ENCODE measurements at places on chromosomes 13 and 19.
A peak's percentile ranks its signal among the peaks of the same experiment; 100 is the strongest.

- H3K4me1 ChIP-seq: peaks cover 9% of the 10 kb centered on the region
- peak overlapping the region; percentile 77 for H3K4me3 ChIP-seq
- peaks cover 27% of the 10 kb centered on the region for H3K27me3 ChIP-seq
- peaks cover 15% of the 10 kb centered on the region for H3K36me3 ChIP-seq
- no peak for DNase-seq
Measured at GRCh38 chr19:33226550-33227241, 1.0 kb upstream of the SLC7A10 start.

DNA sequence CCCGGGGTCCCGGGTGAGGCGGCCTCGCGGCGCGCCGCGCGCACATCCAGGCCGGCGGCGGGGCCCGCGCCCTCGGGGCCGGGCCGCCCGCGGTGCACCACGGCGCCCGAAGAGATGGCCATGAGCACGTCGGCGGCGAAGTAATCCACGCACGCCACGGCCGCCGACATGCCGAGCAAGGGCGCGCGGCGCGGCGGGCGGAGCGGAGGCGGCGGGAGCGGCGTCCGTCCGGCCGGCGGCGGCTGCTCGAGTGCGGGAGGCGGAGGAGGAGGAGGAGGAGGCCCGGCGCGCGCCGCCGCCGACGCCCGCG lies at the start of gene KLF16:
KLF16 (minus strand) TSS at position 252 of the 310 bp plus-strand sequence; CDS start at position 170, 82 bp downstream.
- H3K4me3 ChIP-seq: peak within 1 kb of the TSS; percentile 93
- no peaks in the 10 kb centered on the region for H3K36me3 ChIP-seq
- peaks cover 35% of the 10 kb centered on the region for H3K4me1 ChIP-seq
- no peak for DNase-seq
- H3K27ac ChIP-seq: peak within 1 kb of the TSS; percentile 88

DNA sequence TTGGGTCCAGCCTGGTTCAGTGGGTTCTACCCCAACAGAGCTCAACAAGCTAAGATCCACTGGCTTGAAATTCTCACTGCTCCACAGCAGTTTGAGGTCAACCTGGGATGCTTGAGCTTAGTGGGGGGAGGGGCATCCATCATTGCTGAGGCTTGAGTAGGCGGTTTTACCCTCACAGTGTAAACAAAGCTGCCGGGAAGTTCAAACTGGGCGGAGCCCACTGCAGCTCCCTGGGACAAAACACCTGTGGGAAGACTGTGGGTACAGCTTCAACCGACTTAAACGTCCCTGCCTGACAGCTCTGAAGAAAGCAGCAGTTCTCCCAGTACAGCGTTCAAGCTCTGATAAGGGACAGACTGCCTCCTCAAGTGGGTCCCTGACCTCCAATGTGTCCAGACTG lies 1161.9 kb downstream of the UQCRFS1 start:
- no peak overlapping the region for H3K27ac ChIP-seq
- no peak overlapping the region for H3K4me3 ChIP-seq
- H3K4me1 ChIP-seq: no peaks in the 10 kb centered on the region
- no peaks in the 10 kb centered on the region for H3K36me3 ChIP-seq
- H3K27me3 ChIP-seq: no peaks in the 10 kb centered on the region

GRCh38 chr13:55410398-55411330 lies 1730.1 kb upstream of the PRR20A start:
- no peaks in the 10 kb centered on the region for H3K27me3 ChIP-seq
- no peak overlapping the region for H3K27ac ChIP-seq
- no peak overlapping the region for H3K4me3 ChIP-seq
- no peaks in the 10 kb centered on the region for H3K4me1 ChIP-seq

DNA sequence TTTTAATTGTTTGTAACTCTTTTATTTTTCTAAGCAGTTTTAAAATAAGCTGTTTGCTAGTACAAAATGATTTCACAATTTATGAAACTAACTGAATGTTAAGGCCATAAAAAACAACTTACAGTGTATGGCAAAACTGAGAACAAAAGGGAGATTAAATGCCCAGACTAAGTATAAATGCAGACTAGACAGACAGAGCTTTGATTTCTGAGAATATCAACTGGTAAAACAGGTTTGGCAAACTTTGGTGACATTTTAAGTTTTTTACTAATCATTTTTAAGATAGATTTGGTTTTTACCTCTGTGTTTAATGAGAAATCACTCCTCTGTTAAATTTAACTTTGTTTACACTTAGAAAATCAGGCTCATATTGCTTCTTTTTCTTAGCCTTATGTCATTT lies 127.5 kb upstream of the KLF5 start:
- H3K4me3 ChIP-seq: no peak overlapping the region
- no peak for DNase-seq
- H3K4me1 ChIP-seq: no peaks in the 10 kb centered on the region
- no peaks in the 10 kb centered on the region for H3K27me3 ChIP-seq
- no peak overlapping the region for H3K27ac ChIP-seq

GRCh38 chr13:61685682-61686012 lies 270.0 kb upstream of the PCDH20 start:
- H3K4me1 ChIP-seq: no peaks in the 10 kb centered on the region
- H3K4me3 ChIP-seq: no peak overlapping the region
- no peak for DNase-seq
- H3K27me3 ChIP-seq: peaks cover 2% of the 10 kb centered on the region

DNA sequence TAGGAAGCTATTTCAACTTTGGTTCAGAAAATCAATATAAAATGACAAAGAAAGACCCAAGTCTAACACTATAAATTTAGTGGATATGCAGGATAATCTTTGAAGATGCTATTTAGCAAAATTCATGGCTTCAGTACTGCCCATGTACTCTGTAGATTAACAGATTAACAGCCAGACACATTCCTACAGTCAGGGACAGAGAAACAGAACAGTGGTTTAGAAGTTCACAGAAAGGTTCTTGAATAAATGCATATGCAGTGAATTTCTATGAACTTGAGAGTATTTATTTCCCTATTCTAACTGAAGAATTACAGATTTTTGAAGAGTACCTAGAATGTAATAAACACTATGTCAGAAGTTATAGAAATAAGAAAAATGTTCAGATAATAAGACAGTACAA lies 222.8 kb downstream of the KLF12 start:
- H3K27ac ChIP-seq: peak overlapping the region; percentile 75
- no peaks in the 10 kb centered on the region for H3K36me3 ChIP-seq
- DNase-seq: no peak

DNA sequence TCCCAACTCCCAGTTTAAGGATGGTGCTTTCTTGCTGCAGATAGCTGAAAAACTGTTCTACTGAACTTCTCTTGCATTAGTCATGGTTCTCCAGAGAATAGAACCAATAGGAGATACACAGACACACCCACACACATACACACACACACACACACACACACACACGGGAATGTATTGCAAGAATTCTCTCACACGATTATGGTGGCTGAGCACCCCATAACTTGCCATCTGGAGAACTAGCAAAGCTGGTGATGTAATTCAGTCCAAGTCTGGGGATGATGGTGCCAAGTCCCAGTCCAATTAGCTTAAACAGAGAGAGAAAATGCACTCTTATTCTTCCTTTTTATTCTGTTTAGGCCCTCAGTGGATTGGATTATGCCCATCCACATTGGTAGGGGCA lies 643.9 kb downstream of the DIAPH3 start:
- no peaks in the 10 kb centered on the region for H3K4me1 ChIP-seq
- no peaks in the 10 kb centered on the region for H3K36me3 ChIP-seq
- no peak overlapping the region for H3K4me3 ChIP-seq

DNA sequence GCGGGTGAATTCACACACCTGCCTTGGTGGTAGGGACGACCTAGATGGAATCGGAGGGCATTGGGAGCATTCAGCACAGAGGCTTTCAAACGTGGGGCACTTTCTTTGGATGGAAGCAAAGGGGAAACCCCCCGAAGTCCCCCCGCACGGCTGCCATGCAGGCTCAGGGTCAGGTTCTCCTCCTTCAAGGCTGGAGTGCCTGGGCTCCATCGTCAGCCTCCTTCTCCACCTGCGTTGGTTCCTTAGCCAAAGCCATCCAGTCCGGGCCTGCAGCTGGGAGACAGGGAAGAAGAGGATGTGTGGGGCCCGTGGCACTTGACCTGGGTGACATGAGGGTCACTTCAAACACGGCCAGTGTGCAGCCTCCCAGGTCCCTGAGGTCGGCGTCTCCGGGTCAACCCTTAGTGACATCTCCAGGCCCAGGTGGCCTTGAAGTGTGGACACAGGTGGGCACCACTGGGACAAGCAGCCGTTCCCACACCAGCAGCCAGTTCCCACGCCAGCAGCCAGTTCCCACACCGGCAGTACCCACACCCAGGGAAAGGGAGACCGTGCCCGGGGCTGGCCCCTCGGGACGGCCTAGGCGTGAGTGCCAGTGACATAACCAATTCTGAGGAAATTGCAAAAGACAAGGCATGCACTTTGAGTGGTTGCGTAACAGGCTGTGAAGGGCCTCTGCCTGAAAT lies 116.0 kb downstream of the SOX1 start:
- H3K36me3 ChIP-seq: no peaks in the 10 kb centered on the region
- no peak overlapping the region for H3K27ac ChIP-seq
- no peaks in the 10 kb centered on the region for H3K27me3 ChIP-seq
- no peak overlapping the region for H3K4me3 ChIP-seq

DNA sequence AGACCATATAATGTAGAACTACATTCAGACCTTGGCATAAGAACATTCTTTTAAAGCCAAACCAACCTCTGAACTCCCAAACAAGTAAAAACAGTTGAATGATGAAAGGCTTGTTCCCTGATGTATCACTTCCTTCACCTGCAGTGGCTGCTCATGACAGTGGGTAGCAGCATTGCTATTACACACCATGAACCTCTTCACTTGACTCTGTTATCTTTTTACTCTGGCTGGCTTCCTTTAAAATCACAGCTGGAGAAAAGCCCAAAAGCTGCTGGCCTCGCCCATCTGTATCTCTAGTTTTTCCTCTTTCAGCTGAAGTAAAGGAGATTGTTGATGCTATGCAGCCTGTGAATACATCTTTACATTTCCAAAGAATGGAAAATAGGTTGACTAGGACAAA lies 22.6 kb downstream of the THSD1 start:
- no peak overlapping the region for H3K4me3 ChIP-seq
- H3K4me1 ChIP-seq: no peaks in the 10 kb centered on the region
- DNase-seq: no peak
- H3K27ac ChIP-seq: no peak overlapping the region

- no peak for DNase-seq
- no peak overlapping the region for H3K4me3 ChIP-seq
- peaks cover 14% of the 10 kb centered on the region for H3K4me1 ChIP-seq
- H3K36me3 ChIP-seq: no peaks in the 10 kb centered on the region
- H3K27me3 ChIP-seq: peaks cover 3% of the 10 kb centered on the region
Measured at GRCh38 chr13:24159357-24159756, 1.2 kb upstream of the SPATA13 start.

- H3K27me3 ChIP-seq: peaks cover 20% of the 10 kb centered on the region
- H3K4me1 ChIP-seq: peaks cover 7% of the 10 kb centered on the region
- H3K27ac ChIP-seq: no peak overlapping the region
- DNase-seq: no peak
- no peak overlapping the region for H3K4me3 ChIP-seq
Measured at GRCh38 chr19:50729894-50730293, 6.7 kb downstream of the CLEC11A start.

DNA sequence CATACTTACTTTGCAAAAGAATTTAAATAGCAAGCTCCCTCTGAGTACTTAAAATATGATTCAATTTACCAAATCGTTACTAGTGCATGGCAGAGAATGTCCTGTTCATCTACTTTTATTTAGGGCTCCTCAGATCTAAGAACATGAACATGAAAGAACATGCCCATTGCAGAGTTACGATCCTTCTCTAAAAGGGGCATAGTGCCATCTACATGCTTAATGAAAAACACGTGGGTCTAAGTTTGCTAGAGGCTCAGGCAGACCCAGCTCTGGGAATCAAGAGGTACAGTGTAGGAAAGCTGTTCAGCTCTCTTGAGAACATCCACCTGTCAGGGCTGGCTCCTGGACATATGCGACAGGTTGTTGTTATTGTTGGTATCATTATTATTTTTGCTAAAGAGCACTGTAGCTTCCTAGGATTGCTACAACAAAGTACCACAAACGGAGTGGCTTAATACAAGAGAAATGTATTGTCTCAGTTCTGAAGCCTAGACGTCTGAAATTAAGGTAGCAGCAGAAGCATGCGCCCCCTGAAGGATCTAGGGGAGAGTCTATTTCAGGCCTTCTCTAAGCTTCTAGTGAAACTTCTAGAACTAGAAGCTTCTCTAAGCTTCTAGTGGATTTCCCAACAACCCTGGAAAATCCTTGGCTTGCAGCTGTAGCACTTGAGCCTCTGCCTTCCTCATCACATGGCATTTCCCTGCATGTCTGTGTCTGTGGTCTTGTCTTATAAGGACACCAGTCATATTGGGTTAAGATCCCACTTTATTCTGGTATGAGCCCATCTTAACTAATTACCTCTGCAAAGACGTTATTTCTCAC lies 133.9 kb downstream of the DCT start:
- H3K36me3 ChIP-seq: no peaks in the 10 kb centered on the region
- H3K4me1 ChIP-seq: peaks cover 7% of the 10 kb centered on the region
- H3K27me3 ChIP-seq: peaks cover 2% of the 10 kb centered on the region

DNA sequence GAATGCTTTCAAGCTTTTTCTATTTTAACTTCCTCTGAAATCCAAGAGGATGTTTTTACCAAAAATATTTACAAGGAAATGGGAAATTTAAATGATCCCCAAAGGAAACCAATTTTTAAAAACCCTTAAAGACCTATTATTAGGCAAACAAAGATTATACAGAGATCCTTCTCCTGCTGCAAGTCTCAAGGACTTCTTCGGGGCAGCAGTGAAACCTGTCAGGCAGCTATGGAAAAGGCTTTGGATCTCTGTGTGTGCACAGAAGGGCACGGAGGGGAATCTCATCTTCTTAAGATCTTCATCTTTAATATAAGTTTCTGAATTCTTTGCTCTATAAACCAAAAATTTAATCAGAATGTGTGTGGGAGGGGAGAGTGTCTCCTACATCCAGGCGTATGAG lies 36.0 kb upstream of the CLDN10 start:
- no peak overlapping the region for H3K27ac ChIP-seq
- no peak for DNase-seq
- H3K27me3 ChIP-seq: peaks cover 5% of the 10 kb centered on the region
- no peak overlapping the region for H3K4me3 ChIP-seq
- H3K36me3 ChIP-seq: no peaks in the 10 kb centered on the region

DNA sequence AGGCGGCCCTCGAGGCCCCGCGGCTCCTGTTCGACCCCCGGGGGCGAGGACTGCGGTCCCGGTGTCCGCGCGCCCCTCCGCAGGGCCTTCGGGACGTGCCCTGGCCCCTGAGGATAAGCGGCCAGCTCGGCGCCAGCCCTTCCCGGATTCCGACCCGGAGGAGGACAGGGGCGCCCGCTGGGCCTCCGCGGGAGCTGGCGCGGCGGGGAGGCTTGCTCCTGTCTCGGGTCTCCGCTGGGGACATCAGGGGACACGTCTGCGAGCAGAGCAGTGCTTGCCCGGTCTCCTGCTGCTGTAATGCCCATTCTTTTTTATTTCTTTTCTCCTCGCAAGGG lies 829 bp downstream of the B3GLCT start:
- peaks cover 32% of the 10 kb centered on the region for H3K4me1 ChIP-seq
- DNase-seq: no peak
- H3K36me3 ChIP-seq: no peaks in the 10 kb centered on the region
- H3K27ac ChIP-seq: peak overlapping the region; percentile 79
- peak overlapping the region; percentile 89 for H3K4me3 ChIP-seq

GRCh38 chr19:30082611-30083010 lies 140.6 kb downstream of the URI1 start:
- no peaks in the 10 kb centered on the region for H3K36me3 ChIP-seq
- H3K27me3 ChIP-seq: peaks cover 2% of the 10 kb centered on the region
- DNase-seq: no peak

Data from immature natural killer cell (primary cell).